ENCODE measurements at places on chromosomes 7 and 10.

DNA sequence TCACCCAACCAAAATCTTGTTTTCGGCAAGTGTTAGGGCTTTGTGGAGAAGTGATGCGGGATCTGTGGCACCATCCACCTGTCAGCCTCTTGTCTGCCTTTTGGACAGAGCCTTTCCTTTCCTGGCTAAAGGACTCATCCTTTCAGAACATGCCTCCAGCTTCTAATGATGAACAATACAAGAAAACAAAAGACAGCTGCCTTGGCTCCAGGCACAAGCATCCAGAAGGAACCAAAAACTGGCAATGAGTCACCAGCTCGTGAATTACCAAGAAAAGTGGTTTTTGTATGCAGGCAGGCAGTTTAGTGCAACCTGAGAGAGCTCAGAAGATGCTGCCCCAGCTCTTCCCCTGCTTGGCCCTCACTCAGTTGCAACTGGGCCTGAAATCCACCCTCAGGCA is 84.6 kb upstream of the NAMPT start:
- DNase-seq: no peak

GRCh38 chr7:103764901-103765300 is 224.6 kb downstream of the RELN start:
- no peak for DNase-seq

- no peak for DNase-seq
Measured at GRCh38 chr7:15675379-15675778, 11.1 kb downstream of the MEOX2 start.

DNA sequence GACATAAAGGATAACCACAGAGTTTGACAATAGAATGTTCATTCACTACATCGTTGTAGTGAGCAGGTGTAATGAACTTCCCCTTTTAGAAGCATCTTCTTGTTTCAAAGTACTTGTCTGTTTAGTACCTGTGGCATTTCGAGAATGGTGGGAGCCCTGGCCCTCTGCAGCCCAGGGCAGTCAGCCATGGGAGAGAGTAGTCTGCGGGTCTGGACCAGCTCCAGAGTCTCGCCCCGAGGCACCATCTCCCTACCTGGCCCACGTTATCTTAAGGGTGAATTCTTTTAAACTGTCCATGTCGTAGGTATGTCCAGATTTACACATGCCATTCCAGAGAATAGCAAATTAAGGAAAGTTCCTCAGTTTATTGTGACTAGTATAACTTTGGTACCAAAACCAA is 99.7 kb downstream of the BMPR1A start:
- no peak for DNase-seq

GRCh38 chr7:7231000-7231399 is 48.7 kb downstream of the C1GALT1 start:
- no peak for DNase-seq

DNA sequence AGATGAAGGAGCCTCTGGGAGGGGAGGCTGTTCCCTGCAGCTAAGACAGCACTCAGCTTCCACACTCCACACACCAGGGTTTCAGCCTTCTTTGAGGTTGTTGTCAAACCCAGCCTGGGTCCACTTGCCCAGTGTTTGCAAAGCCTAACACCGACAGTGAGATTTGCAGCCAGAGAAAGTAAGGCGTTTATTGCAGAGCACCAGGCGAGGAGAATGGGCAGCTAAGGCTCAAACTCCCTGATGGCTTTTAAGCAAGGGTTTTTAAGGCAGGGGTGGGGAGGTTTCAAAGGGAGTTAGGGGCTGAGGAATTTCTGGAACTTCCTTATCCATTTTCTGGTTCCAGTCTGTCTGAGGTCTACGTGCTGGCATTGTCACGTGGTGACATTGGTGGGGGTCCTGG is 4.7 kb upstream of the ZNF775 start:
- no peak for DNase-seq

- DNase-seq: no peak
Measured at GRCh38 chr7:42134276-42134876, 102.6 kb downstream of the GLI3 start.

DNA sequence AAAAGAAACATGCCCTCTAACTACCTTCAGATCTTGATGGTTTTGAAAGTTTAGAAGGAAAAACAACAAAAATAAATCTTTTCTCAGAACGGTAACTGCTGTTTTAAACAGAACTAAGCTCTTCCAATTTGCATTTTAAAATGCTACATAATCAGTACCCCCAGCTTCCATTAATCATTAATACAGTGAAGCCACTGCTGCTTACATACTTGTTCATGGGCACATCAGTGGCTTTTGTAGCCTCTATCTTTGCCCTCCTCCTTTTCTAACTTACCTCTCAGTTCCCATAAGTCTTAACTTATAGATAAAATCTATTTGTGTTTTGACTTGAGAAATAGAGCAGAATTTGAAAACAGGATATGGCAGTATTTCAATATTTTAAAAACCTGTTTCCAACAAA is 109.1 kb downstream of the POLL start:
- DNase-seq: no peak

- no peak for DNase-seq
Measured at GRCh38 chr10:76010703-76011102, 579.3 kb downstream of the LRMDA start.

GRCh38 chr10:12583891-12584595 is 234.7 kb downstream of the CAMK1D start:
- DNase-seq: no peak

GRCh38 chr10:865924-866576 is 65.5 kb downstream of the LARP4B start:
- no peak for DNase-seq

DNA sequence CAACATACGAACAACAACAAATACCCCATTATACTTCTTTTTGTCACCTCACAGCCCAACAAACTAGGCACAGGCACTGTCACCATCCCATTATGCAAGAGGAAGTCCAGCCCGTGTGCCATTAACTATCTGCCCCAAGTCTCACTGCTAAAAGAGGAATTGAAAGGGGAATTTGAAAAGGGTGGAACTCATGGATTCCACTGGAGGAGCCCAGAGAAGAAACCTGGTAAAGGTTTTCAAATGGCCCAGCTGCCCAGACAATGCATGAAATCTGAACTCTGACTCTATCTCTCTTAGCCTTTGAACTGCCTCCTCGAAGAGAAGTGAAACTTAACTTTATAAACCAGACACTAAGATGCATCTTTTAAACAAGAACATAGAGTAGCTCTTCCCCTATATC is 130.0 kb downstream of the PLXNA4 start:
- DNase-seq: no peak

DNA sequence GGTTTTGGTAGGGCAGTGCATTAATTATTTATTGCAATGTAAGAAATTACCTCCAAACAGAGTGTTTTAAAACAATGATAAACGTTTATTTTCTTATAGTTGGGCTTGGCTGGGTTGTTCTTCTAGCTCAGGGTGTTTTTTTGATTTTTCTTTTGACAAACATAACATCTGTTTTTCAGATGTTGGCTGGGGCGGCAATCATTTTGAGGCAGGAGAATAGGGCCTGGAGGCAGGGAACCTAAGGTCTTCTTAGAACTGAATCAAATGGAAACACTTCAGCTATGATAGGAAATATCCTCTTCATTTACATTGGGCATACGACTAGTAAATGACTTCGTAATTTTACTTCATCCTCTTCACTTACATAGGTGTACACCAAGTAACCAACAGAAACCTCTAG is 47.4 kb upstream of the NAMPT start:
- no peak for DNase-seq

GRCh38 chr7:44216019-44216418 is 15.2 kb downstream of the YKT6 start:
- DNase-seq: no peak

DNA sequence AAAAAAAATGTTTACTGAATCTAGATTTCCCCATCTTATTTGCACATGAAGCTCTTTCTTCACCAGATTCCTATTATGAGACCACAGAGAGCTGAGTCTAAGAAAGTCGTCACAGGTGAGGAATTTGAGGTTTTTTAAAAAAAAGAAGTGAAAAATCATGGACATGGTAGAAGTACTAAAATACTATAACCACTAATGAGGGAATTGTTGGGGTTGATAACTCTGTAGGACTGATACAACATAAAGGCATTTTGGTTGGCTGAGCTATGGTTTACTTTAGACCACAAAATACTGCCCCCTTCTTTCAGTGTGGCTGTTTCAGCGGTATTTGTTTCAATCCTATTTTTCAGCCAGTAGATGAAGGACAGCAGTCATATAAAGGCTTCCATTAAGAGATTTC is 1111.3 kb downstream of the TYW1 start:
- DNase-seq: no peak

DNA sequence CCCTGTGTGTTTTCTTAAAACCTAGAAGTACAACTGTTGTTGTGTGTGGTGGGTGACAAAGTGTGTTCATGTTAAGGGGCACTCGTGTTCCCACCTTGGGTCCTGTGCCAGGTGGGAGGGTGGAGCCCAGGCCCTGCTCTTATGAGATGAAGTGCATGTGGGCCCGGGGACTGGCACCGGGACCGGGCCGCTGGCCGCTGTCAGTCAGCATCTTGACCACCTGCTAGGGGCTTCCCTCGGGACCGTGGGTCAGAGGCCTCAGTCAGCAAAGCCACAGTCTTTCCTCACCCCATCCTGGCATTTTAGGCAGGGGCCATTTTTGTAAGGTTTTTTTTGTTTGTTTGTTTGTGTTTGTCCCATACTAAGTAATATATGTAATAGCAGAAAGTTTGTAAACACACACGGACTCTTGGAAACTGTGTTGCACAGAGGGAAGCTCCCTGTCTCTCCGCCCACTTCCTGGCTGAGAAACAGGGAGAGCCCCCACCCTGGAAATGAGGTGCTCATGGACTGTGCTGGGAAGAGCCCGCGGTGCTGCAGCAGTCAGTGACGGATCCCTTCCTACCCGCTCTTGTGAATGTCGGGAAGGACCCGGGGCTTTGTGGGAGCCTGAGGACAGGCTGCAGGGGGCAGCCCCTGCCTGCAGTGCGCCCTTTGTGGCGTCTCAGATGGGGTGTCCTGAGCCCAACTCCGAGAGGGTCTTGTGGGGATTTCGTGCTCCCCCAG is 13.4 kb downstream of the AGAP3 start:
- no peak for DNase-seq

DNA sequence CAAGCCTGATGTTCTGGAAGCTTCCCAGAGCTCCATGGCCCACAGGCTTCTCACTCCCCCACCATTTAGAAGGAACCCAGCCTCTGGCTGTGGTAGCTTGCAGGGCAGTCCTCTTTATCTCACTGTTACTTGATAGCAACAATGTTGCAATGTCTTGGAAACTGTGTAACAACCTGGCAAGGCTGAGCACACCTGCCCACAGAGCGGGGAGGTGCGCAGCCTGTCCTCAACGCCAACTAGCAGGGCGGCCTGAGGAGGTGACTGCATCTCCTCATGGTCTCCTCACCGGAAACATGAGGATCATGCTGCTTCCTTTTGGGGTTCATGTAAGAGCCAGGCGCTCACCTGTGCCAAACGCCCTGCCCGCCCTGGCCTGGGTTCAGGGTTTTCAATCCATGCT is 43.7 kb upstream of the INSIG1 start:
- no peak for DNase-seq

GRCh38 chr7:3518546-3518945 is 217.5 kb downstream of the SDK1 start:
- no peak for DNase-seq

DNA sequence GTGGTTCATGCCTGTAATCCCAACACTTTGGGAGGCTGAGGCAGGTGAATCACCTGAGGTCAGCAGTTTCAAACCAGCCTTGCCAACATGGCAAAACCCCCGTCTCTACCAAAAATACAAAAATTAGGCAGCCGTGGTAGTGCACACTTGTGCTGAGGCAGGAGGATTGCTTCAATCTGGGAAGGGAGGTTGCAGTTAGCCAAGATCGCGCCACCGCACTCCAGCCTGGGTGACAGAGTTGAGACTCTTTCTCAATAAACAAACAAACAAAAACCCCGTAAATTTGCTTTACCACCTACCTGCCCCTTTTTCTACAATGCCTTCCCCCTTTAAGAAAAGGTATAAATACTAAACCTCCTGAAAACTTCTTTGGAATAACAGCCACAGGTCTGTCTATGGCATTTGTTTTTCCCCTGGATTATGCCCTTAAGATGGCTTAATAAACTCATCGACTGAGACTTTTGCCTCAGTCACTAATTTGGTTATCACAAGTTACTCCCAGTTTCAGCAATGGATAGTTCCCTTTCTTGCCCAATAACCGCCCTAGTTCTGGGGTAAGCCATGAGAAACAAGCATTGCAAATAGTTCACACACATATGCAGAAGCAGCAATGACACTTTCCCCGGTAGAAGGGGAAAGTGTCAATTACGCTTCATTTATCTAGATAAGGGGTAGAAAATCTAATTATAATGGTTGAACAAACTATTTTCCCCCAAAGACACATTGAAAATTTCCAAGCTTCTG is 52.8 kb upstream of the SVIL start:
- DNase-seq: no peak

DNA sequence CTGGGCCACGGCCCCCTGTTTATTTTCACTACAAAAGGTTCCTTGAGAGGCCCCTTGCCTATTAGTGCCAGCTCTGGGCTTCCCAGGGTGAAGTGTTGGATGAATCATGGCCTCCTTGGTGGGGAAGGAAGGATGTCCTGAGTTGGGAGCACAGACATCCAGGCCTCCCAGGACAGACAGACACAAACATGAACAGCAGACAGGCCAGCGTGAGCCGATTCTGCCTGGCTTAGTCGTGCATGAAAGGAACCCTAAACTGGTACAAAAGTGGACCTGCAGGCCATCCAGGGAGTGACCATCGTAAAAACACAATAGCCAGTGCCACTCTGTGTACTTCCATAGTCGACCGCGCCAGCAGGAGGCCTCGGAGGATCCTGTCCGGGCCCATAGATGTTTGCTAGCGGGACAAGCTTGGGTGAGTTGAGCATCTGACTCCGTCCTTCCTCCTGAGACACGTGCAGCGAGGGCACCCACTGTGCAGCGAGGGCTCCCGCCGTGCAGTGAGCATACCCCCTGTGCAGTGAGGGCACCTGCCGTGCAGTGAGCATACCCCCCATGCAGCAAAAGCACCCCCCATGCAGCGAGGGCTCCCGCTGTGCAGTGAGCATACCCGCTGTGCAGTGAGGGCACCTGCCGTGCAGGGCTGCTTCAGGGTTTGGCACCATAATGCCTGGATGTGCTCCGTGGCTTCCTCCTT is 51.3 kb upstream of the PRKAR1B start:
- no peak for DNase-seq

DNA sequence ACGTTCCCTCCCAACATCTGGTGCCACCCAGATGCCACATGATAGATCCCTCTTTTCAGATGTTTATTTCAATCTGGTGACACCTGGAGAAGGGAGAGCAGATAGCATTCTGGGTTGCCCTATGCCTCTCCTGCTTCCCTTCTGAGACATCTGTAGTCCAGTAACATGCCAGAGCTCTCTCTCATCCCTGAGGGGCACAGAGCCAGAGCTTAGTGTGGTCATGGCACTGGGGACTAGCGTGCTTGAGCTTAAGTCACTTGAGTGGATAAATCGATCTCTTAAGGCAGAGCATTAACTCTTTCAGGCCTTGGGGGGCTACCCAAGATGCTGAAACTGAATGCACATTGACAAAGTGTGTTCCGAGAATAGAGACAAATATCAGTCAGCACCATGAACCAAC is 47.9 kb downstream of the WNT2 start:
- no peak for DNase-seq

DNA sequence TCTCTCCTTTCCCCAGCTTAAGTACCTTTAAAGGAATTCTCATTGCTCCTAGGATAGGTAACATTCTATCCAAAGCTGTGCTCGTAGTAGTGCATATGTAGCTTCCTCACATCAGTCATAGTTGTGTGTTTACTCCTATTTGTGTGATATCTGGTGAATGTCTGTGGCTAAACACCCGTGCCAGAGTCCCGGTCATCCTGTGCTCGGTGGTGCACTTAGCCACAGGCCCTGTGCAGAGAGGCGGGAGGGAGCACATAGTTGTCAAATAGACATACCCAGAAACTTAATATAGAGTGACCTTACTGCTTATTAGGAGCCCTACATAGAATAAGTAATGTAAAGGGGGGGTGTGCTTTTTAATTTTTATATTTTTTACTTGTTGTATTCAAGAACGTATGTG is 76.6 kb downstream of the RBM33 start:
- DNase-seq: no peak
